ENCODE measurements at places on chromosomes 6 and 20.

DNA sequence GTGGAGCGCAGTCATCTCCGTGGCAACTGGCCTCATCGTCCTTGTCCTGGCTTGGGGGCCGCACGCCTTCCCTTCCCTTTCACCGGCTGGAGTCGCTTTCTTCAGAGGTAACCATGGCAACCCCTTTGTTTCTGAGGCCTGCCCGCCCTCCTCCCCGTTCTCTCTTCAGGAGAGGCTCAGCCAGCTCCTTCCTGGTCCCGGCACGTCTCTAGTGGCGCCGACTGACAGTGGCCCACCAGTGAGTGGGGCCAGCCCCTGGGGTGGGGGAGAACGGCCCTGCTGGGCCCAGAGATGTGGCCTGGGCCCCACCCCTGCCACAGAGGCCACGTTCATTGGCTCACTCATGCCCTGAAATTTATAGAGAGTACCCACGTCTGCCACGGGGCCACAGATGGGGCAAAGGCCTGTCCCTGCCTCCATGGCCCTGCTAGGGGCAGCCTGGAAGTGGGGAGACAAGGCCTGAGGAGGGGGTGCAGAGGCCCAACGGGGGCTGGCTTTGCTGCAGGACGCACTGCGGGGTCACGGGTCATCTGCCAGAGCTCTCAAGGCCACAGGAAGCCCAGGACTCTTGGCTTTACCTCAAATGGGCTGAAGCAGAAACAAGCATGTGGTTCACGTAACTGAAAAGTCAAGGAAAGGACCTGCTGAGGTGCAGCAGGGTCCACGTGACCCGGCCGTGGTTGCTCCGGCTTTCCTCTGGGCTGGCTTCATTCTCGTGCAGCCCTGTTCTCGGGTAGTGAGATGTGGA, 1.4 kb upstream of the OSBPL2 start:
- no peak for DNase-seq

DNA sequence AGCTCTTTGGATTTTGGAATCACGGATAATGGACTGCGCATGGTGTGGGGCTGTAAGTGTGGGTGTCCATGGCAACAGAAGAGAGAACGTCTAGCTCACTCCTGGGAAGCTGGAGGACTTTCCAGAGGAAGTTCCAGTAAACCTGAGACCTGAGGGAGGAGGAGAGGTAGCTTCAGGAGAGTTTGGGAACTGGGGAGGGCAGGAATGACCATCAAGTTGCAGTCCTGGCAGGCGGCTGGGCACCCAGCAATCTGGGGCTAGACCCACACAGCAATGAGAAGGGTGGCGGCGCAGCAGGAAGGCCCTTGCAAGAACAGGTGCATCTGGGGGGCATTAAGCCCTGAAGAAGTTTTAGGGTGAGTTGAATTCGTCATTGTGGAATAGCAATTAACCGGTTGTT, 95.9 kb downstream of the FOXC1 start:
- DNase-seq: no peak

- DNase-seq: no peak
Observed at GRCh38 chr6:38279423-38279822, 360.3 kb downstream of the BTBD9 start.

- no peak for DNase-seq
Observed at GRCh38 chr20:3003416-3003815, 40.0 kb upstream of the GNRH2 start.

GRCh38 chr6:12865671-12866181, 149.2 kb downstream of the PHACTR1 start:
- DNase-seq: no peak

- DNase-seq: no peak
Observed at GRCh38 chr6:28542440-28543296, 17.0 kb downstream of the GPX5 start.

- DNase-seq: no peak
Observed at GRCh38 chr6:37104824-37105147, 65.2 kb upstream of the PIM1 start.

DNA sequence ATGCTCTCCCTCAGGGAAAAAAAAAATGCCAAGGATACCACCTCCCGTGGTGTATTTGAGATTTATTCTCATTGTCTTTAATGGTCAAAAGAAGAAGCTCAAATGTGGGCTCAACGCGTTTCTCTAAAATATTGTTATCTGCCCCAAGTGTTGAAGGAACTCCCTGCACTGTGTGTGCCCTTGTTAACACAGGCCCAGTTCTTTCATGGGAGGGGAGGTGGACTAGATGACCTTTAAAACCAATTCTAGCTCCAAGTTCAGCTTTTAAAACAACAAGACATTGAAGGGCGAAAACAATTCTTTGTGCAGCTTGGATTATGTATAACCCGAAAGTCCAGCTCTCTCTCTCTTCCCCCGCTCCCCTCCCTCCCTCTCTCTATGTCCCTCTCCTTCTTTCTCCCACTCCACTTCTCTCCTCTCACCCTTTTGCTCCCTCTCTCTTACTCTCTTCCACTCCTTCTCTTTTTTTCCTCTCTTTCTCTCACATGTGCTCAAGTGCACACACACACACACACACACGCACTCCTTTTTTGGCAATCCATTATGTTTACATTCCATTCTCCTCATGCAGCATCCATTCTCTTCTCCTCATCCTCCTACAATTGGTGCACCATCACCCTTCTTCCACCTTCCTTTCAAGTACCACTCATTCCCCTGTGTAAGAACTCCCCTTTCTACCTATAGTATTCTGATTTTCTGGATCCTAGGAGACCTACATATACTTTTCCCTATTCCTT, 8.5 kb downstream of the HLA-DMB start:
- DNase-seq: no peak

DNA sequence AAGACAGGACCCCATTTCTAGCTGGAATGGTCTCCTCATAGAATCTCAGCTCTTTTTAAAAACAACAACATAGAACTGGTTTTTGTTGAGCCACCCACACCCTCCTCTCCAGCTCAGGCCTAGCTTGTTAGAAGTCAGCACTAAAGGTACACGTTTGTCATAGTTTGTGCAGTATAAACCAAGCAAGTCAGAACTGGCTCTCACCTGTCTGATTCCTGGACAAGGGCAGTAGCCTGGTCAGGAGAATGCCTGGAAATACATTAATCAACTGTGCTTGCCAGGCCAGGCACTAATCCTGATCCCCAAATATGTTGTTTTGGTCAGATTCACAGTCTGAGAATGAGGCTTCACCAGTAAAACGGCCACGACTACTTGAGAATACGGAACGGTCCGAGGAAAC, 296.7 kb downstream of the ZFAND3 start:
- no peak for DNase-seq

GRCh38 chr6:168226902-168227318, 92.7 kb downstream of the DACT2 start:
- DNase-seq: no peak

DNA sequence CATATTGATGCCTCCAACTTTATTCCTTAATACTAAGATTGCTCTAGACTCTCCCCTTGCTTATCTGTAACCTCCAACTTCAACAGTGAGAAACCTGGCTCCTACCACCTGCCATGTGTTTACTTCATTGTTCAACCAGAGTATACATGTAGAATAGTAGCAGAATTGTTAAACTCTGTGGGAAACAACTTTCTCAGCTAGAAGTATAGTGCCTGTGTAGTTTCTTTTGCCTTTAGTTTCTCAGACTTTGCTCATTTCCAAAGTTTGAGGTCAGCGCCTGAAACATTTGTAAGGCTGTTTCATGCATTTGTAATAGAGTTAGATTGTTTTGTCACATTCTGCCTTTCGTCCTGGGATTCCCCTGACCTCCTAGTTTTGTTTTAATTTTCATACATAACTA, 34.9 kb upstream of the HECA start:
- no peak for DNase-seq

DNA sequence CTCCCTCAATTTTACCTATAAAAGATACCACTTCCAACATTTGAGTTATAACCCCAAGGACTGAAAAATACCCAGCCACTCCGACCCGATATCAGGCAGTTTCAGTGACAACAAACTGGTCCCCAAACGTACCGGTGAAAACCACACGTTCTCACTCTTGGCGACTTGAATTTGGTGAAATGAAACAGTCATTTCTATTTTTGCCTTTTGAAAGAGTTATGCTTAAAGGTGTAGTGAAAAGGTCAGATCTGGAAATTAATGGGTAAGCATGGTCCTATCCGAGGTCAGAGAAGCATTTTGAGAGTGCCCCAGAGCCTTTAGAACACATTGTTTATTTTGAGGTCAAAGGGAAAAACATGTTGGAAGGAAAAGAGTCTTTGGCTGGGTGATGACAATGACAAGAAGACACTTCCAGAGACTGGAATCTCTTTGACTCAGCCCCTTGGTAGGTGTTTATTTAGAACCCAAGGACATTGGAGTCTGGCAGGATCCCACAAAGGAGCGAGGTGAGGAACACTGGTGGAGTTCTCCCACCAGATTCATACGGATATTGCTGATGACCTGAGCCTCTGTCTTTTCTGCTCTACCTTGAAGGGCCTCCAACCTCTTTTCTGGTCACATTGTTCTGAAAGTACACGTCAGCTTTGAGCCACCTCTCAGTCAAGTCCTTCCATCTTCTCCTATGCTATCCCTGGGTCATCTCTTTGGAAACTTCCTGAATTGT, 235.0 kb downstream of the GMPR start:
- no peak for DNase-seq

DNA sequence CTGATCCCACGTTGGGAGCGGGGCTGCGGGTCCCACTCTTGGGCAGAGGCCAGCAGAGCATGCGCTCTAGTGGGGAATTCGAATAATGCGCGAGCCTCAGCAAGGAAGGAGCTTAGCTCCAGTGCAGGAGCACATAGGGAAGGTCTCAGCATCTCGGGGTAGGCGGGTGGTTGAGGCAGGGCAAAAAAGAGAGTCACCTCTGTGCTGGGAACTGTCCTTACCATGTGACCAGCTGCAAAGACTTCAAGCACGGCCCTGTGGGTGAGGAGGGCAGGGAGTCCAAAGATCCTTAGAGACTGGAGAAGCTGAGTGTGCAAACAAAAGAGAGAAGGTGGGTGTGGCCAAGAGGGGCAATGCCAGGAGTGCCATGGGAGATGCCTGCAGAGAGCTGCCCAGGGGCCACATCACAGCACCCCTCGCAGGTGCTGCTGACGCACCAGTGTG, 79.2 kb upstream of the CD93 start:
- no peak for DNase-seq

GRCh38 chr6:158255989-158256601, 56.2 kb upstream of the TULP4 start:
- peak; percentile 26 for DNase-seq

GRCh38 chr6:42260972-42261371, 43.3 kb upstream of the MRPS10 start:
- DNase-seq: peak; percentile 61

GRCh38 chr20:21640556-21640955, 64.9 kb upstream of the PAX1 start:
- no peak for DNase-seq

GRCh38 chr6:136333824-136334464, 44.3 kb upstream of the BCLAF1 start:
- DNase-seq: no peak

GRCh38 chr6:30490026-30490876, 942 bp downstream of the HLA-E start:
- DNase-seq: peak; percentile 72

DNA sequence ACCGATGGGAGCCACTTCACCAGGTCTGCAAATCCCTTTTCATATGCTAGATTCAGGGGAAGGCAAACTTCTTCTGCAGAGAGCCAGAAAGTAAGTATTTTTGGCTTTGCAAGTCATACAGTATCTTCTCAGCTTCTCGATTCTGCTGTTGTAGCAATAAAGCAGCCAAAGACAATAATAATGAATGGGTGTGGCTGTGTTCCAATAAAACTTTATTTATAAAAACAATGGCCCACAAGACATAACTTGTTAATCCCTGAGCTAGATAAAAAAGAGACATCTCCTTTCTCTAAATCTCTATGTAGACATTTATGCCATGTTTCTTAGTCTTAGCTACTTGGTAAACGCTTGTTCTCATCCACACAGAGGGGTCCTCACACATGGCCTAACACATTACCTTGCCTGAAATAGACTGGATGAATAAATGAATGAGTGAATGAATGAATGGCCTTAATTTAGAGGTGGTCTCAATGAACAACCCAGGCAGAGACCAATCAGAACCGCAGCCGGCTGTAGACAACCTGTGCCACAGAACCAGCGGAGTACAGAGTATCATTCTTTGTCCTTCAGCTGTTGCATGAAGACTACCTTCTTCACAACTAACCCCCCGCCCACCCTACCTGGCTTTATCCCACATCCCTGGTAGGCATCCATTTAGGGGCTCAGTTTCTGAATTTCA, 13.5 kb upstream of the PREX1 start:
- no peak for DNase-seq

GRCh38 chr6:10184371-10185227, 230.3 kb downstream of the TFAP2A start:
- no peak for DNase-seq

GRCh38 chr6:35603326-35604202, 85.2 kb downstream of the FKBP5 start:
- no peak for DNase-seq

GRCh38 chr6:73577676-73578075, 56.8 kb upstream of the EEF1A1 start:
- DNase-seq: no peak

GRCh38 chr6:37709932-37710555, 12.4 kb upstream of the MDGA1 start:
- DNase-seq: no peak

DNA sequence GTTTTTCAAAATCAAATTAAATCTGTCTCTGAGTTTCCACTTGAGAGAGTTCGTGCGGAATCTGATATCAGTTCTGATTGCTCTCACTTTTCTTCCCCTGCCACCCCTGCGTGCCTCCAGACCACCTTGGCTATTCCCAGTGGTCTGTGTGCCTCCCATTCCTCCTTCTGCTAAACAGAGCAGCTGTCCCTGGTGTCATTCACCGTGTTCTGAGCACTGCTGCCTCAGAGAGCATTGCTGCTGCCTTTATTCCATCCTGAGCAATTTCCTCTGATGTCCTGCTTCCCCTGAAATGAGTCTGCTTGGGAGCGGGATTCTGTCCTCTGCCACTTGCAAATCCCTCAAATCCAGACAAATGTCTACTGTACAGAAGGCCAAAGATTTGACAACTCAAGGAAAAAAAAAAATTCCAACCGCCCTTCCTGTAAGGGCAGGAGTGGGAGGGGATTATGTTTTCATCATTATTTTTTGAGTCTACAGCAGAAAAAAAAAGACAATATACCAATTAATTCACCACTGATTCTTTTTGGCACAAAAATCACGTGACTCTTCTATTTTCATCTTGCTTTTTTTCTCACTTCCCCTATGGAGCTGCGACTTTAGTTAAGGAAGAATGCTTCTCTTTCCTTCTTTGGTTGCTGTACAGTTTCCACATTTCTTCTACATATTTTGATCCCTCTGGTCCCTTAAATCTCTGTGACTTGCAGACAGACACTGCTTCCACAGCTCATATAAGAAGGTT, 833.0 kb downstream of the EPHA7 start:
- no peak for DNase-seq

- DNase-seq: no peak
Observed at GRCh38 chr6:165674155-165675029, 11.4 kb upstream of the PDE10A start.

DNA sequence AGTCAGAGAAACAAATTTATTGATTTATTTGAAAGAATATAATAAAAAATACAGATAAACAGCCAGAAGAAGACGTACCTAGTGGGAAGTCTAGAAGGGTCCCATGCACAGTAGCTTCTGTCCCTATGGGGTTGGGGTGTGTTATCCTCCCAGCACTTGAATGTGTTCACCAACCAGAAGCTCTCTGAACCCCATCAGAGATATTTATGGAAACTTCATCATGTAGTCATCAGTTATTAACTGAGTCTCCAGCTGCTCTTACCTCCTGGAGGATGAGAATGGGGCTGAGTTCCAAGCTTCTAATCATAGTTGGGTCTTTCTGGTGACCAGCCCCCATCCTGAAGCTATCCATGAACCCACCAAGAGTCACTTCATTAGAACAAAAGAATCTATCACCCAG, 15.4 kb upstream of the USP45 start:
- no peak for DNase-seq

Data from CD8-positive, alpha-beta memory T cell (primary cell).